Activated T-cell treated with anti-CD3 and anti-CD28 coated beads, Interleukin-2, amount 50 U/mL, for 4 hours (primary cell): ENCODE measurements at places on chromosomes 2 and 18. TPM values are rescaled to one million over a fixed set of nuclear protein-coding genes. Genes with fewer than 3 reads are reported as not detected.

ABCA12 gene
- total RNA-seq, result not detected

DLGAP1 gene
- total RNA-seq, result not detected

POTEI gene
- total RNA-seq, result not detected

DNPEP gene
- total RNA-seq, result 221 TPM

PLCL1 gene
- 1.8 TPM for total RNA-seq

DHX57 gene
- 21.3 TPM for total RNA-seq

PFN4 gene
- total RNA-seq, result not detected

UNC50 gene
- 39.1 TPM for total RNA-seq

DNA sequence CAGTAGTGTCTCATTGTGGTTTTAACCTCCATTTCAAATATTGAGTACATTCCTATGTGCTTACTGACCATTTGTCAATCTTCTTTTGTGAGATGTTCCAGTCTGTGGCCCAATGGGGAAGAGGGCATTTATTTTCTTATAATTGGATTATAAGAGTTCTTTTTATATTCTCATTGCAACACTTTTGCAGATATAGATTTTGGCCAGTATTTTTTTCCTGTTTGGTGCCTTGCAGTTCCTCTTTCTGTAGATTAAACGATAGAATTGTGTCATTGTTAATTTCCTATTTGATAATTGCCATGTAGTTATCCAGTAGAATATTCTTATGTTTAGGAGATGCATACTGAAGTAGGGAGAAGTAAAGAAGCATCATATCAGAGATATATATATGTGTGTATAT, 56.4 kb upstream of the CYTIP start:
- no peak for DNase-seq

DNA sequence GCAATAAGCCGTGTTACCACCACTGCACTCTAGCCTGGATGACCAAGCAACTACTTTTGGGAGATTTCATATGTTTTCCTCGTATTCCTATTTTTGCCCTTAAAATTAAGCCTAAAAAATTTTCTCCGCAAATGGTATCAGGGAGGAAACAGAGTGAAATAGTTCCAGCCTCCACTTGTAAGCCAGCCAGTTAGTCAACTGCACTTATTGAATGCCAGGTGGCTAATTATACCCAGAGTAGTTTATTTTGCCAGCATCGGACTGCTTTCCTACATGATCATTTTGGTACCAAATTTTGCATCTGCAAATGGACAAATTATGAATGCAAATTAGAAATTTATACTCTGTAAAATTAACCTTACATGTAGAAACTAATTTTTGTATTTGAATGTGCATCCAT, 90.2 kb upstream of the ARHGAP28 start:
- no peak for DNase-seq

- no peak for DNase-seq
Measured at GRCh38 chr2:169349535-169349934, 12.8 kb downstream of the LRP2 start.

GRCh38 chr2:225930687-225931086, 531.2 kb downstream of the NYAP2 start:
- DNase-seq, result no peak

GRCh38 chr2:139885921-139886498, 1105.8 kb upstream of the NXPH2 start:
- DNase-seq, result no peak

GRCh38 chr2:207920321-207920720, 105.0 kb downstream of the PLEKHM3 start:
- no peak for DNase-seq

GRCh38 chr2:149552226-149552625, 35.3 kb downstream of the MMADHC start:
- DNase-seq, result no peak

- no peak for DNase-seq
Measured at GRCh38 chr2:23465936-23466335, 81.0 kb downstream of the KLHL29 start.

DNA sequence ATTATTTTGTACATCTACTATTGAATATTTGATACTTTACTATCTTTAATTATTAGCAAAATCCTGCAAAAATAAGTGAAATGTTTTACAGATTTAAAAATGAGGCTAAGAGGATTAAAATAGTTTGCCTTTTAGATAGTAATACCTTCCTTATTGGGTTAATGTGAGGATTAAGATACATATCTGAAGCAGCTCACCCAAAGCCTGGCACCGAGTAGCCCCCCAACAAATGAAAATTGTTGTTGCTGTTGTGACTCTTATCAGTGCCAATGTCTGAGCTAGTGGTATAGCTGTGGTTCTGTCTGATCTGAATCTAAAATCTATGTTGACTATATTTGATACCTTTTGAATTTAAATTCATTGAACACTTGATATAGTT, 34.6 kb downstream of the GULP1 start:
- DNase-seq, result no peak

DNA sequence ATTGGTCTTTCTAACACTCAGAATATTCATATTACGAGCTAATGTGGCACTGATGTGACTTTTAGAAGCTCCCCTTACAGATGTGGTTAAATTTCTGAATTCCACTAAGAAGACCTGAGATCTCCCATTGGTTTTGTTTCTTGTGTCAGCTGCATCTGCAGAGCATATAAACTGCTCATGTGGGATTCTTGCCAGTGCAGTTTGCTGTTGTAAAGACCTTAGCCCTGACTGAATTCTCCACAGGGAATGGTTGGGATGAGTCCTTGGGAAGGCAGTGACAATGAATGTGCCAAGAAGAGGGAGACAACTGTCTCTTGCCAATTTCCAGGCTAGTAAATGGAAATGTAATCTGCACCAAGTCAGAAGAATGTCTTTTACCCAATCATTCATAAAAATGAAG, 94.1 kb downstream of the PTPRM start:
- DNase-seq, result no peak

GRCh38 chr2:237319887-237320286, 94.1 kb downstream of the COL6A3 start:
- DNase-seq, result no peak

DNA sequence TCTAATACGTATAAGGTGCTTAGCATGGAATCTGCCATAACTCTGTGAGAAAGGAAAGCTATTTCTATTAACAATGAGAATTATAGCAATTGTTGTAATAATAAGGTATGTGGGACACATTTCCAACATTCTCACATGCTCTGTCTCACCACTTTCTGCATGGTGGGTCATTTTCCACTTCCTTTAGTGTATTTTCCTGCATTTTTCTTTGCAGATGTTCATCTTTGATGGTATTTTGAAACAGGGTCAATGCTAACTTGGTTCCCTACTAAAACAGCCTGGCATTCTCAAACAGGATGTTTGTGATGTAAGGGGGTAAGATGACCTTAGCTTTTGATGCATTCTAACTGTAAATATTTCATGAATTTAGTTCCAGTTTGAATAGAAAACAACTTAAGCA, 54.7 kb downstream of the MYO1B start:
- no peak for DNase-seq

GRCh38 chr18:32355896-32356295, 114.8 kb downstream of the GAREM1 start:
- DNase-seq, result no peak

DNA sequence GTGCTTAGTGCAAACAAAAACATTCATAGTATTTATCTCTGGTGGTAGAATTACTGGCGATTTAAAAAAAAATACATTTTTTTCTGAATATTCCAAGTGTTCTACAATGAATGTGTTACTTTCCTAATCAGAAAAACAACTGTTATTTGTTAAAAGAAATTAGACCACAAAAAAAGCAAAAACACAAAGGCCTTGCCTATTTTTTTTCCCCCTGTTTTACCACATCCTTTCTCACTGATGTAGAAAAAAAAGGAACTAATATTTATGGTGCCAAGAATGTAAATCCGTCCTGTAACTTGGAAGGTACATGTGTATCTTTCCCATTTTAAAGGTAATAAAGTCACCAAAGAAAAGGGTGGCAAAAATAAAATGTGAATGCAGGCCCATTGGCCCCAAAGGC, 28.4 kb upstream of the MGAT4A start:
- no peak for DNase-seq

- peak; percentile 13 for DNase-seq
Measured at GRCh38 chr2:203705178-203705577, 1.3 kb upstream of the CD28 start.

- peak; percentile 96 for DNase-seq
Measured at GRCh38 chr2:207625014-207625907, at the start of gene METTL21A. METTL21A (minus strand) TSS chr2:207625394; CDS start chr2:207624375, 1,019 bp downstream.

- DNase-seq, result no peak
Measured at GRCh38 chr2:106363791-106364190, 104.4 kb downstream of the RGPD3 start.

GRCh38 chr2:70123051-70123828, 36.0 kb downstream of the PCBP1 start:
- DNase-seq, result no peak

GRCh38 chr18:12046751-12047335, 46.8 kb upstream of the ANKRD62 start:
- DNase-seq, result no peak

- no peak for DNase-seq
Measured at GRCh38 chr2:199814101-199814816, 36.7 kb downstream of the FTCDNL1 start.

GRCh38 chr2:59882822-59883221, 670.6 kb downstream of the BCL11A start:
- DNase-seq, result no peak

GRCh38 chr18:36301884-36302283, 4.4 kb downstream of the FHOD3 start:
- no peak for DNase-seq

GRCh38 chr2:196239622-196240587, 68.5 kb upstream of the STK17B start:
- peak; percentile 72 for DNase-seq

- DNase-seq, result no peak
Measured at GRCh38 chr18:67586101-67586500, 69.6 kb upstream of the DSEL start.

DNA sequence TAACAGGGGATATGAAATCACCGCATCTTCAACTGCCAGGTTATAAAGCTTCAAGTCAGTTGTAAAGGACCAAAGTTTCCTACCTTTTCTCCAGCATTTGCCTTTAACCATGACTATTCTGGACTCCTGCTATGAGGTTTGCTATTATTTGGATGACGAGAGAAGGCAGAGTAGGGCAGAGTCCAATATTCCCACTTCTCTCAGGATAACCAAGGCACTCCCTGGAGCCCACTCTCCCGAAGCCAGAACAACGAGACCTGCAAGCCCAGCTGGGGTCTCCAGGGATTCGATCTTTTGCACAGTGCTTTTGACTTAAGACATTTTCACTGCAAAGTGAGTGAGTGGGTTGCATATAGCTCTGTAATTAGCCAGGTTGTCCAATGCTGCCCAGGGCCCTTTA, 77.1 kb upstream of the ZNF397 start:
- DNase-seq, result no peak

DNA sequence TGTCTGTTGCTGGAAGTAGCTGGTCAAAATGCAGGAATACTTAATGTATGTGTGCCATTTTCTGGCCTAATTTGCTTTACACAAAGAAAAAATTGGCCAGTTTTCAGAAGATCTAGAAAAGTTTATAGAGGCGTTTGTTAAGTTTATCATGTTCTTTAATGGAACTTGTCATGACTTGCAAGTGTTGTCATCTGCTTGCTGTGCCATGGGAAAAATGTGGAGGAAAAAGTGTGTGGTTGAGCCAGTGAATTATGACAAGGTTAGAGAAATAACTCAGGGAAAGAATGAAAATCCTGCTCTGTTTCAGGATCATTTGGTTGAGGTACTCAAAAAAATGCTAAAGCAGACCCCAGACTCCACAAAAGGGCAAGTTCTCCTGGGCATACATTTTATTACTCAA, 301.6 kb upstream of the CDH2 start:
- no peak for DNase-seq

GRCh38 chr2:63819765-63820717, 21.7 kb upstream of the UGP2 start:
- no peak for DNase-seq

- peak; percentile 46 for DNase-seq
Measured at GRCh38 chr2:131105950-131106801, 1.0 kb downstream of the PLEKHB2 start.

- DNase-seq, result no peak
Measured at GRCh38 chr2:101740555-101740964, 43.1 kb downstream of the MAP4K4 start.

DNA sequence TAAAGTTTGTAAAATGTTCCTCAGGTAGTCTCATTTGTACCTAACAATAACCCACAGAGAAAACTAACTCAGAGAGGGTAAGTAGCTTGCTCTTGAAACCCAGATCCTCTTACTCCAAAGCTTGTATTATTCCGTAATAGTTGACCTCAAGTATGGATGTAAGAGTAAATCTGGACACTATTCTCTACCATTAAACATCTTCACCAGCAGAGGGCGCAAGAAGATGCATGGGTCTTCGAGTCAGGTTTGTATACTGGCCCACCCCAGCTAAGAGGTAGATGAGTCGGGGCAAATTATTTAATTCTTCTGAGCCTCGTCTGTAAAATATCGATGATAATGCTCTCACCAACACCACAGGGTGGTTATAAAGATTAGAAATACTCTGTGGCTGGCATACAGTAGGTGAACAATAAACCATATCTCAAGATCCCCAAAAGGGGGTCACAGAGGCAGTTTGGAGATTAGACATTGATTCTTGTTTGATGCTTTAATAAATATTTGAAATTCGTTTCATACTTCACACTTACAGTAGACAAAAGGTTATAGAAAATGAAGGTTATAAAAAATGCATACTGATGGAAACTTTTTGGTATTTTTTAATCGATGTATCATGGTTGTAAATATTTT, 3.5 kb upstream of the CABLES1 start:
- peak; percentile 54 for DNase-seq

DNA sequence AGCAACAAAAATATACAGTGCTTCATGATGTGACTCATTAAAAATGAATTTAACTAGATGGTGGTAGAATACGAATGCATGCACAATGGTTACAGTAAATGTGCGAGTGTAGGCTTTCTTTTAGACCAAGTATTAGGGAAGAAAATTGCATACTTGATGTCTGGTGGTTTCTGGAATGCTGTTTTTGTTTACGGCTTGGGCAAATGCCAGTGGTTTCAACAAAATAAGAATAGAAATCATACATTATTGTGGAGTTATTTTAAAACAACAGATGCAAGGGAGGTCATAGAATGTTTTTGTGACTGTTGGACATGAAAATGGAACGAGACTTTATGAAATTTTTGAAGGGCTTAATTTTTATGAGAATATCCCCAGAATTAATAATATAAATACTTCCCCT, 580.9 kb downstream of the PLCL1 start:
- DNase-seq, result no peak

DNA sequence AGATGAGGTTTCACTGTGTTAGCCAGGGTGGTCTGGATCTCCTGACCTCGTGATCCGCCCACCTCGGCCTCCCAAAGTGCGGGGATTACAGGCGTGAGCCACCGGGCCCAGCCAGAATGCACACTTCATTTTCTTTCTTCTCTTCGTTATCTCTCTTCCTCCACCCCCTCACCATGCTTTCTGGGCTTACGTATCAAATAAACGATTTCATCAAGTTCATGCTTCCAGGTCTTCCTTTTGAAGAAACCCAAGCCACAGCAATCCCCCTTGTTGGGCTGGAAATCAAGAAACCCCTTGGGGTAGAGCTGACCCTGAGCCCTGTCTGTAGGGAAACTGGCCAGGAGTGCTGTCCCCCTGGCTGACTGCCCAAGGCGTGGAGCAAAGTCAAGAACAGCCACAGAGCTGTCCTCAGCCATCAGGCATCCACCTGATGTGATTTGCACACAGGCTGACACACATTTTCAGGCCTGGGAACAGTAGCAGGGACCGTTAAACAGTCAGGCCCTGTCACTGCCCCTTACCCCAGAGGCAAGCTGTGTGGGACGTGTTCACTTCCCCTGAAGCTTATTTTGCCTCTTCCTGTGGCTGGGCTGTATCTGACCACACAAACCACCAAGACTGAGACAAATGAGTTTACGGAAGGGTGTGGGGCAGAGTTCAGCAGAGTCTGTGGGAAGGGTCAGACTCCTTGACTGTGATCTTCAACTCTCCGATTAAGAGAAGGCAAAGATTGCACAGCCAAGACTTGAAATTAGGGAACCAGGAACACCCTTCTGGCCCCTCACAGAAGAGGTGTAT, 15.1 kb upstream of the NMUR1 start:
- no peak for DNase-seq
